T-cell (primary cell): ENCODE measurements at places on chromosomes 11 and 22.

DNA sequence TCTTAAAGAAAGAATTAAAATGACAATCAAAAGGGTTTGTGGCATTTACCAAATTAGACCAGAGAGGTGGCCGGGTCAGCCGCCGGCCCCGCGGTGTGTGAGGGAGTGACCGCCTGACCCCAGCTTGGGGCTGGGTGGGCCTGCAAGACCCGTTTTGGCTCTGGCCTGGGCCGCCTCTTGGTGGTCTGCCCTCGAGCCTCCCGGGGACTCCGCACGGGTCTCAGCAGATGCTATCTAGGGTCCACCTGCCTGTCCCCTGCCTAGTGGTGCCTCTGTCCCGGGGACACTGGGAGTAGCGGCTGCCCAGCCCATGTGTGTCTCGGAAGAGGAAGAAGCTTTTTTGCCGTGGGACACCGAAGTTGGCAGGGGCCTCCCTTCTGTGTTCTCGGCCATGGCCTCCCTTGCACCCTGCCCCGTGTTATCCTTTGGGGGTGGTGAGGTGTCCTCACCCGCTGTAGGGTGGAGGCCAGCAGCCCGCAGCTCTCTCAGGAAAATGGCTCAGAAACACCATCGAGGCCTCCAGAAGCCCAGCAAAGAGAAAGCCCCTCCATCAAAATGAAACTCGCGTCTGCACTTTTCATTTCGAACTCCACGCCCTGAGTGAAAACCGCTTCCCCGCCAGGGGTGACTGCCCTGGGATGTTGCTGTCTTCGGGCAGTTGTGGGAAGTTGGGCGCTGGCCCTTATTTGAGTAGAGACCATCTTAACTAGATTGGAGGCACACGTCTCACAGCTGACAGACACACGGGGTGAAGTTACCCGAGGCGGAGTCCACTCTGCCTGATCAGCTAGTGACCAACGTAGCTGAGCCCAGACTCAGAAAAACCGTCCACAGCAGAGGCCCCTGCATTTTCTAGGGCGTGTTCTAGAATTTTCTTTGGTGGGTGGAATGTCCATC lies 8.0 kb downstream of the CCND1 start:
- DNase-seq: no peak

DNA sequence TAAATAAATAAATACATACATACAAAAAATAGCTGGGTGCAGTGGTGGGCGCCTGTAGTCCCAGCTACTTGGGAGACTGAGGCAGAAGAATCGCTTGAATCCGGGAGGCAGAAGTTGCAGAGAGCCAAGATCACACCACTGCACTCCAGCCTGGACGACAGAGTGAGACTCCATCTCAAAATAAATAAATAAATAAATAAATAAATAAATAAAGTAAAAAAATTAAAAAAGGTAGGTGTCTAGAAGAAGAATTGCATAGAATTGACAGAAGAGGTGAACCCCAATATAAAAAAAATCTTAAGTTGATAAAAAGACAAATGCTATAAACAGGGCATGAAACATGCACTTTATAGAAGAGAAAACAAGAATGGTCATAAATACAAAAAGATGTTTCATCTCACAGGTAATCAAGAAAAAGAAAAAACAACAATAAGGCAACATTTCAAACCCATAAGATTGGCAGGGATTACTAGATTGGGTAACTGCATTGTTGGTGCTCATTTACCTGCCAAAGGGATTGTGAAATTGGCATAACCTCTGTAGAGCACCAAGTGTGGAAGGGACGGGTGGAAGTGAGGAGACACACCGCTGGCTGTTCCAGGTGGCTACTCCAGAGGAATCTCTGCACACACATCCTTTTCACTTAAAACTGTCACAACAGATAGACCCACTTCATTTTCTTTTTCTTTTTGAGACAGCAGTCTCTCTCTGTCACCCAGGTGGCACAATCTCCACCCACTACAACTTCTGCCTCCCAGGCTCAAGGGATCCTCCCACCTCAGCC lies 44.7 kb downstream of the NF2 start:
- no peak for DNase-seq

DNA sequence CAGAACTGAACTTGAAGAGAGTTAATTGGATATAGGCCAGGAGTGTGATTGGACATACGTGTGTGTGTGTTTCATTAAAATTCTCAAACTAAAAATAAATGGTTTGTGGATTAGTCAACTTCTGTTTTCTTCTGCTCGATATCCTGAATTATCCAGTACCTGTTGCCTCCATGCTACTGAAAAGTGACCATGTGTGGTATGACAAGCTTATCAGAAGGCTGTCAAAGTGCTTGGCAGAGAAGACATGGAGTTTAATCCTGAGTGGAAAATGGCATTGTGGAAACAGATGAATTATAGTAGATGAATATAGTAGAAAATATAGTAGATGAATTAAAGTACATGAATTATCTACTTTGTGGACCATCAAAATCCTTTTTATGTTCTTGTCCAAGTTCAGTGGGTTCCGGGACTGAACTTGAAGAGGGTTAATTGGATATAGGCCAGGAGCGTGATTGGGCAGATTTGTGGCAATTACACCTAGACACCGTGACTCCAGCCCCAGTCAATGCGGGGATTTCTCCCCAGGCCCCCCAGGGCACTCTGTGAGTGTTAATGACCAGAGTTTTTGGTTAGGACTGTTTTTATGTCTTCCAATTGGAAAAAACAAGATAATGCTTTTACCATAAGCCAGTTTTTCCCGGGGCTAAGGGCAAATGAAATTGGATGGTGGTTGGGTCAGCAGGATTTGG lies 30.1 kb downstream of the GRAMD1B start:
- no peak for DNase-seq

GRCh38 chr11:121494355-121495099 lies 41.8 kb upstream of the SORL1-AS1 start:
- no peak for DNase-seq

DNA sequence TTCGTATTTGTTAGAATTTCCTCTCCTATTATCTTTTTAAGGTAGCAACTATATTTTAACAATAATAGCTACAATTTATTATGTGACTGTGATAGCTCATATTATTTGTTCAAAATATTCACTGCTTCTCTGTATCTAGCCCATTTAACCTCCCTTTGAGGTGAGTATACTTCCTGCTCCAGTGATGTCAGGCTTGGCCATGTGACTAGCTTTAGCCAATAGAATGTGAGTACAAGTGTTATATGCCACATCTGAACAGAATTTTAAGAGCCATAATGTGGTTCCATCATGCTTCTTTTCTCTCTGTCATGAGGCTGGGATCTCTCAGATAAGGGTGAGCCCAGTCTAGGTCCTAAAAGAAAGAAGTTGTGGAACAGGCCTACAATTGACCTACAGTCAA lies 217.6 kb downstream of the TTC28 start:
- DNase-seq: no peak

DNA sequence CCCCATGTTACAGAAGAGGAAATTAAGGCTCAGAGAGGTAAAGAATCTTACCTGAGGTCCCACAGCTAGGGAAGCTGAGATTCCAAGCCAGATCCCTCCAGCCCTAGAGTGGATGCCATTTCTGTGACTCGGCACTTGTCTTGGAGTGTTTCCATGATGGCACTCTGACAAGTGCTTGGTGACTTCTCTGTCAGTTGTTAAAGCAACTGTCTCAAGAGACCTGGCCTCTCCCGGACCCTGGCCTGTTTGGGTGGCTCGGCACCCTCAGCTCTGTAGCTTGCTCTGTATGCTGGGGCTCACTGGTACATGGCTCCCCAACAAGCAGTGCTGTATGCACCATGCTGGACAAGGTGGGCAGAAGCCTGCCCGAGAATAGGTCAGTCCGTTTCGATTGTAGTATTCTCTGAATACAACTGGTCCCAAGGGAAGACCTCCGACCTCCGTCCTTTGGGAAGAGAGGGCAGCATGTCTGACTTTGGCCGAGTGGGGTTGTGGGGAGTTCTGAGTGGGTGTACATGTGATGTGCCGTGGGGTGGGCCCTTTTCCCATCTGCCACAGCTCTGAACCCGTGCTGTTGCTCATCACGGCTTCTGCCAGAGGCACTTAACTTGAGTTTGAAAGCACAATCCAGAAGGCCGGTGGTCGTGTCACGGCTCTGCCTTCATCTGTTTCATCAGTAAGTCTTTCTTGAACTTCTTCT lies 12.4 kb downstream of the ACO2 start:
- DNase-seq: no peak

GRCh38 chr22:27820896-27821866 lies 19.6 kb upstream of the MN1 start:
- no peak for DNase-seq

- DNase-seq: no peak
Observed at GRCh38 chr11:11297578-11297977, 55.5 kb downstream of the CSNK2A3 start.

DNA sequence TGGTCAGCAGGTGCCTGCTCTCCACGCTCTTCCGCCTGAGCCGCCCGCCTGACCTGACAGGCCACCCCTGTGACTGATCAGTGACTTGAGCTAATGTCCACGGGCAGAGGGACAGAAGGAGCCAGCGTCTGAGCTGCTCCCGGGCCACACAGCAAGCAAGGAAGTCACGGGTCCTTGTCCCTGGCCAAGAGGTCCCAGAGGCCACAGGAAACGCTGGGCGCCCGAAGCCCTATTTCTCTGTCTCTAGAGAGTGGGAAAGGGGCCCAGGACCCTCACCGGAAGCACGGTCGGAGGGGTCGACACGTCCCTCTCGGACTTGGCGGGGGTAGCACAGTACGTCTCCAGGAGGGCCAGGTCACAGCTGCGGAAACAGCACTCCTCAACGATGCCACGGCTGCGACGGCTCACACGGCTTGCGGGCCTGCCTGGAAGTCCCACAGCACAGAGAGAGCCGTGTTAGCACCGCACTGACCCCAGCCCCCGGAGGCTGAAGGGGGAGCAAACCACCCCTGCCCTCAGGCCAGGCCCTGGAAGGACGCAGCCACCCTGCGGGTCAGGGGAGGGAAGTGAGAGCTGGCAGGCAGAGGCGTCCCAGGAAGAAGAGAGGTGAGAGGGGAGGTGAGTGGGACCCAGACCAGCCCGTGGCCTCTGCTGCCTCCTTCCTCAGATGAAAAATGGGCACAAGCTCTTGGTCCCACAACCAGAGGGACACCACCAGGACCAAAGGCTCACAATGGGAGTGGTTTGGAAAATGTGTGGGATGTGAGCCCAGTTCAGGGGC lies 5.8 kb downstream of the IGF2 start:
- DNase-seq: no peak

GRCh38 chr11:2363130-2363529 lies 14.0 kb upstream of the CD81 start:
- no peak for DNase-seq

DNA sequence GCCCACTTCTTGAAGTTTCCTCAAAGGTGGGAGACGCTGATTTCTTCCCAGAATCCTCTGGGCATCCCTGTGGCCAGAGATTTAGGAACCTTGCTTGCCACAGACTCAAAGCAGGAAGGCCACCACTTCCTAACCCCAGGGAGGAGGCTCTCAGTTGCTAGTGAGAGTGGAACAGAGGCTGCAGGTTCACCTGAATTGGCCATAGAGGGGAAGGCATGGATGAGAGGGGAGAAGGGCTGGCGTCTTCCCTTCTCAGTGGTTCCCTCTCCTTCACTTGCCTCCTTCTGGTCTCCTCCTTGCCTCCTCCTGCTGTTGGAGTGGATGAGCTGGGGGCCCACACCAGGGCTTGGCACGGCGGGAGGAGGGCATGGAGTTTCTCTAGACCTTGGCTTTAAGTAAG lies 185.7 kb downstream of the ADAMTS15 start:
- no peak for DNase-seq

DNA sequence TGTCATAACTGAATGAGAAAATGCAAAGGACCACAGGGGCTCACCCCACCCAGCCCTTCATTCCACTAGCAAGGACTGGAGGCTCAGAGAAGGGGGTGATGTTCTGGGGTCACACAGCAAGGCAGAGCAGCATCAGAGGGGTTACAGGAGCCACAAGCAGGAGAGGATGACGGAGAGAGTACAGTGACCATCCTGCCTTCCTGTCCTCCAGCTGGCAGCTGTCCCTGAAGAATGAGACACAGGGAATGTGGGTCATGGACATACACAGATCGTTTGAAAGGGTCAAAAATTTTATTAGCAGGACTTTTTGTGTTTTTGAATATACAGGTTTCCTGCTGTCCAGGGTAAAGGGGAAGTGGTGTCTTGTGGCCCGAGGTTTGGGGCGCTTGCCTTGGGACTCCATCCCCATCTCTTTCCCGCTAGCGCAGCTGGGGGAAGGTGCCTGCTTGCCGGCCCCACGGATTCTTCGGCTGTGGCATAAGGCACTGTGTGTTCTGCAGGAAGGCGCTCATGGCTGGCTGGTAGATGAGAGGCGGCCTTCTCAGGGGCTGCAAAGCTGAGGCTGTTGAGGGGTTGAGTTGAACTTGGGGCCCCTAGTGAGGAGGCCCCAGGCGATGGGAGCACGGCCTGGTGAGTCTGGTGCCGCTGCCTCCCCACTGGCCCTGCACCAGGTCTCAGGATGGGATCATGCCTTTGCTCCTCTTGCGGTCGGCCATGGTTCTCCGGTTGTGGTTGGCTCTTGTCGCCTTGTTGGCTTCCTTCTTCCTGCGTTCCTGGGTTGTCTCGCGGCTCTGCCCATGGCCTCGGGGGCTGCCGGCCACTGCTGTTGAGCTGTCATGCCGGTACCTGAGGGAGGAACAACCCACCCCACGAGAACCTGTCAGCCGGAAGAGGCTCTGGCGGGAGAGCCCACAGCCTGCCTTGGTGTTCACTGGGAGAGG lies 21.4 kb downstream of the UQCR10 start:
- no peak for DNase-seq

DNA sequence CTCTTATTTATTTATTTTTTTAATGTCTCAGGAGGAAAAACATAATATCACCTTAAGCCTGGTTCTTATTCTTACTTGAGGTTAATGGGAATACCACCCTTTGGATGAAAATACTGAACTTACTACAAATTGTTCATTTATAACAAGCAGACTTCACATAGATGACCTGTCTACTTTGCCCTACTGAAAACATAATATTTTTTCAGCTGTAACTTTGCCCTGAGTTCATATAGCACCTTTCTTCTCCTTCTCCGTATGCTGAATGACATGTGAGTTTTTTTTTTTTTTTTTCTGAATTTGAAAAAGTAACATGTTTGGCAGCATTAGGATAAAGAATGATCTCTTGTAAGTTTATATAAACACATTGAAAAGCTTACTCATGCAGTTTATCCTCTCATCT lies 186.8 kb downstream of the TMEM135 start:
- no peak for DNase-seq

DNA sequence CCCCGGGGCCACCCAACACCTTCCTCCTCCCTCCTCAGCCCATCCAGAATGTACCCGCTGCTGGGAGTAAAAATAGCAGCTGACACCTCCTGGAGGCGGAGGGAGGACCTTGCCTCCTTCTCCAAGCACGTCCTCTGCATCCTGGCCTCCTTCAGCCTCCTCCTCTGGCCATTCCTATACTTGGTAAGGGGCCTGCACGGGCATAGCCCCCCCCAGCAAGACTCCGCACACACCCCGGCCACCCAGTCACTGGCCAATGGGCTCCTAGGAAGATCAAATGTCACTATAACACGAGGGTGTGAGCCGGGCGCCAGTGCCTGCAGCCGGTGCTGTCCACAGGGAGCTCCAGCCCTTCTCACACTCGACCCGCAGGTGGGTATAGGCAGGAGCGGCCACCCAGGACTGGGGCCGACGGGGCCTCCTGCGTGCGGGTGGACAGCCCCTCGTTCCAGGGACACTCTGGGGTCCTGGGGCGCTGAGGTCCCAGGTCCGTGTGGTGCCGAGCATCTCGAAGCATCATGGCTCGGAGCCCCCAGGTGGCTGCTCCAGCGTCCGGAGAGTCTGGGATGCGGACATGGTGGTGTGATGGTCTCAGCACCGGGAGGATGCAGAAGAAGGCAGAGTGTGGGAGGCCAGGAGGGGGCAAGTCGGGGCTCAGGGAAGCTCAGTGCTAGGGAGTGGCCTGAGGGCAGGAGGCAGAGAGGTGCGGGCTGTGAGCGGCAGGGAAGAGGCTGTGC lies at the start of gene TNNT3:
Gene TNNT3 (plus strand): TSS at position 313 of the 737 bp plus-strand sequence. CDS start 3,172 bp downstream, outside the sequence.
- no peak for DNase-seq
